ENCODE measurements at places on chromosomes 13 and 19.

DNA sequence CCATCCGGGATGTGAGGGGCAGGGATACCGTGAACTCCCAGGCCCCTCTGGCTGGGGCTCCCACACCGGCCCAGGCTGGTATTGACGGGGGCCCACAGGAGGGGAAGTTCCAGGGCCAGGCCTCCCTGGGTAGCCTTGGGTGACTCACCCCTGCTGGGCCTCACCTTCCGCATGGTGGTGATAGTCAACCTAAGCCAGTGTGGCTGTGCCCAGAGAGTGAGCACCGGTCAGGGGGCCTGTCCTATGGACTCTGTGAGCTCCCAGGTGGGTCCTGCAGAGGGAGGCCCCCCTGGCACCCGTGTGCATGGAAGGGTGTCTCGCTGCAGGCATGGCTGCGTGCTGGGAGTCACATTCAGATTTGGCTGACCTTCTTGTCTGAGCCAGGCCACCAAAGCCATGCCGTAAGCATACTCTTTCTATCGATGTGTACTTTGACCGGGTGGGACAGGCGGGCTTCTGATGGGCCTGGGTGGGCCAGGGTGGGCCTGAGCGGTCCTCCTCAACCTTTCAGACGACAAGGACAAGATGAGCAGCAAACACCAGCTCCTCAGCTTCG, 27.6 kb downstream of the DHX34 start:
- no peak for DNase-seq

DNA sequence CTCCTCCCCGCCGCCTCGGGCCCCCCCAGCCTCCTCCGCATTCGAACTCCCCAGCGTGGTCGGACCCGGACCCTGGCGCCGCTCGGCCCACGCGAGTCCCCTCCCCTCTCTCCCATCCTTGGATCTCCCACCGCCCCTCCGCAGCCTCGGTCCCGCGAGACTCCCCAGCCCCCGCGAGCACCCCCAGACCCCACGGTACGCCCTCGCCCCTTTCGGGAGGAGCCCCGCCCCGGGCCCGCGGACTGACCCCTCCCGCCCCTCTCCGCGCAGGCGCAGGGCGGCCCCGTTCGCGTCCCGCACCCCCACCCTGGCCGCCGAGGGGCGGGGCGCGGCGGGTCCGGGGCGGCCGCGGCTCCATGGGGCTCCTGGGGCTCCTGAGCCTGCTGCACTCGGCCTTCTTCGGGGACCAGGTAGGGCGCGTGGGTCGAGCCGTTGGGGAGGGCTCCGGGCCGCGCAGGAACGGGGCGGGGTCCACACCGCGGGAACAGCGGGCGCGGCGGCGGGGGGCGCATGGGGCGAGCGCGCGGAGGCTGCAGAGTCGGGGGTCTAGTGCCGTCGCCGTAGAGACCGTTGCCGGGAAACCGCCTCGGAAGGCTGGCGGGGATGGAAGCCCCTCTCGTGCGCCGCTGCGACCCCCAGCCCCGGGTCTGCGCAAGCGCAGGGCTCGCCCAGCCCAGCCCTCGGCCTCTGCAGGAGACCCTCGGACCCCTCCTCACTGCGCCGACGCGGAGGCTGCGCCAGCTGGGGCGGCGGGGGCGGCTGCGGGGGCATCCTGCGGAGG, 3.8 kb upstream of the APC2 start:
- DNase-seq, result peak; percentile 92

GRCh38 chr13:80430561-80430960, 89.6 kb upstream of the SPRY2 start:
- DNase-seq, result no peak

GRCh38 chr19:18390065-18390907, 4.3 kb downstream of the GDF15 start:
- DNase-seq, result no peak

DNA sequence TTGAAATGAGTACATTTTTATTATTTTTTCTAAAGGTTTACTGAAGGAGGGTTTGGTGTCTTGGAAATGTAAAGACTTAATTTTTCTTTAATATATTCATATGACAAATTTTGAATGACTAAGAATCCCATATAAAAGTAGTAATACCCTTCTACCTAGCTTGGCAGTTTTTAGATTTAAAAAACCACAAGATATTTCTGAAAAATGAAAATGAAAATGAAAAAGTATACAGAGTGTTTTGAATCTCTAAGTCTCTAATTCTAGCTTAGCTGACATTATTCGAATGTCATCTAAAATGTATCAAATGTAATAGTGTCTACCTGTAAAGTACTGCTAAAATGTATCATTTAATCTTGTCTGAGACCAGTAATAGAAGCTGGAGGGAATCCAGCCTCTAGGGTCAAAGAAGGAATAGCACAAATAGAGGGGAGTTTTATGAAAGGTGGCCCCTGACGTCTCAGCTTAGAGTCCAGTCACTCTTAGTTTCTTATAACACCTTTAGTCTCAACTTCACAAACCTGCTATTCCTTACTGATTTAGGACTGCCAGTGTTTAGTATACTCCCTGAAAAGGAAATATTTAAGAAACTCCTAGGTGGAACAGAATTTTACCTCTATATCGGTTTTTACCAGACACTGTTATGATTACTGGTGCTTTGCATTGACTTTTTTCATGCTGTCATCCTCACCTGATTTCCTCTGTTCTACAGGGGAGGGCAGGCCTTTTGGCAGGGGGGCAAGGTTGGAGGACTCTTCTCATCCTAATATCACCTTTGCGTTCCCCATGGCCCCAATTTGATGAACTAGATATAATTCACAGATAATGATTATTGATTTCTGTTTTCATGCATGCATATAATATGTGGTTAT, 16.2 kb upstream of the MIR17HG start:
- no peak for DNase-seq

DNA sequence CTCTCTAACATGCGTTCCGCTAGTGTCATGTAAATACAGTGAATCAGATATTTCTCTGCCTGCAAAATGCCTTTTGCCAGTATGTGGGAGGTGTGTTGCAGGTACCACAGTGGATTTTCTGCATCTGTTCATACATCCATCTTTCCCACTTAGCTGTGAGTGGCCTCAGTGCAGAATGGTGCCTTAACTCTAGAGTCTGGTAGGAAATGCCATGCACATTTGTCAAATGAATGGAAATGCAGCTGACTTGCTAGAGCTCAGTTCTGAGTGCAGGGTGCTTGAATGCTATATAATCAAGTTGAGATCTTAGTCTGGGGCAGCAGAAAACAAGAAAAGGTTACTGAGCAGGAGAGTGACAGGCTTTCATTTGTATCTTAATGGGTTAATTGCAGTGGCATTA, 68.2 kb downstream of the LRCH1 start:
- DNase-seq, result no peak

GRCh38 chr13:54162069-54162468, 1133.5 kb downstream of the OLFM4 start:
- DNase-seq, result no peak

DNA sequence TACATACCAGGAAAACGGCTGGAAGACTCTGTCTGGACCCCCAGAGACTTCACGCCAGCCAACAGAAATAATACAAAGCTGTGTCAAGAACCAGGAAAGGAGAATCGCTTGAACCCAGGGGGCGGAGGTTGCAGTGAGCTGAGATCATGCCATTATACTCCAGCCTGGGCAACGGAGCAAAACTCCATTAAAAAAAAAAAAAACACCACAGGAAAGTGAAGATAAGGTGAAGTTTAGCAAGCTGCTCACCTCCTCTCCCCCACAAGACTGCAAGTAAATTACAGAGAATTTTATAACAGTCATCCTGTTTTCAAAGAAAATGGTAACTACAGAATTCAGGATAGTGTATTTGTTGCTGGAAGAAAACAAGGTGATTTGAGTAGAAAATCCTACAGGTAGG, 984 bp upstream of the OR7G1 start:
- DNase-seq, result no peak

GRCh38 chr13:35824395-35824794, 306.8 kb downstream of the DCLK1 start:
- DNase-seq, result no peak

- peak; percentile 42 for DNase-seq
Observed at GRCh38 chr19:2523630-2524311, 47.8 kb downstream of the GADD45B start.

GRCh38 chr13:75769141-75769905, 133.2 kb downstream of the LMO7 start:
- no peak for DNase-seq

- DNase-seq, result no peak
Observed at GRCh38 chr13:89755729-89756492, 1591.6 kb upstream of the MIR17HG start.

DNA sequence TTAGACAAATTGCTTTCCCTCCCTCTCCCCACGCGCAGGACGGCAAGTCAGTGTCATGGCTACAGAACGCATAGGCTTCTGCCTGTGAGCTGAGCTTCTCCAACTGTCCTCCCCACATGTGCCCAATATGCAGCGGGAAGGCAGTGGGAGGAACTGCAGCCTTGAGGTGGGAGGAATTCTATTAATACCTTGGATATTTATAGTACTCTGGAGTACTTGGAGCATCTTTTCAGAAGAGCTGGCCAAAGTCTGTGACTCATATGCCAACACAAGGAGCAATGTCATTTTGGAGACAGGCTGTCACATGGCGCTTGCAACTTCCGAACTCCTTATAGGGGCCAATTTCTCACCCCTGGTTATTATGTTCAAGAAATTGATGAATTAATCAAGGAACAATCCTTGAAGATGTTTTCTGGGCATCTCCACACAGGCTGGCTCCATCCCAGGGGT, 245.0 kb upstream of the SERP2 start:
- DNase-seq, result no peak

- no peak for DNase-seq
Observed at GRCh38 chr19:1663852-1664251, 11.4 kb upstream of the TCF3 start.

GRCh38 chr19:17001603-17002183, 24.9 kb downstream of the CPAMD8 start:
- DNase-seq, result no peak

DNA sequence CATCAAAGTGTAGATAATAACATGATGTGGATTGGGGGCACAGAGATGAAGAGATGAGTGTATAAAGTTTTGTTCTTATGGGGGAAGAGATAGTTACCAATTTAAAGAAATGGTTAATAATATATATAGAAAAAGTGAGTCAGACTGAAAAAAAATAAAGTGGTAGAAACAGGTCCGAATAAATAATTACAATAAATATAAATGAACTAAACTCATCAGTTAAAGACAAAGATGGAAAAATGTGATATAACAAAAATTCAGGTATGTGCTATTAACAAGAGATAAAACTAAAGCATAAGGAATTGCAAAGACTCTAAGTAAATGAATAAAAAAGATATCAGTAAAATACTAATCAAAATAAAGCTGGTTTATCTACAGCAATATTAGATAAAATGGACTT, 61.1 kb upstream of the KPNA3 start:
- DNase-seq, result no peak

- DNase-seq, result no peak
Observed at GRCh38 chr19:19427944-19428343, 22.5 kb downstream of the GATAD2A start.

GRCh38 chr19:46818812-46819211, 30.4 kb upstream of the SLC1A5 start:
- DNase-seq, result no peak

GRCh38 chr13:81602241-81602640, 1261.3 kb upstream of the SPRY2 start:
- no peak for DNase-seq

DNA sequence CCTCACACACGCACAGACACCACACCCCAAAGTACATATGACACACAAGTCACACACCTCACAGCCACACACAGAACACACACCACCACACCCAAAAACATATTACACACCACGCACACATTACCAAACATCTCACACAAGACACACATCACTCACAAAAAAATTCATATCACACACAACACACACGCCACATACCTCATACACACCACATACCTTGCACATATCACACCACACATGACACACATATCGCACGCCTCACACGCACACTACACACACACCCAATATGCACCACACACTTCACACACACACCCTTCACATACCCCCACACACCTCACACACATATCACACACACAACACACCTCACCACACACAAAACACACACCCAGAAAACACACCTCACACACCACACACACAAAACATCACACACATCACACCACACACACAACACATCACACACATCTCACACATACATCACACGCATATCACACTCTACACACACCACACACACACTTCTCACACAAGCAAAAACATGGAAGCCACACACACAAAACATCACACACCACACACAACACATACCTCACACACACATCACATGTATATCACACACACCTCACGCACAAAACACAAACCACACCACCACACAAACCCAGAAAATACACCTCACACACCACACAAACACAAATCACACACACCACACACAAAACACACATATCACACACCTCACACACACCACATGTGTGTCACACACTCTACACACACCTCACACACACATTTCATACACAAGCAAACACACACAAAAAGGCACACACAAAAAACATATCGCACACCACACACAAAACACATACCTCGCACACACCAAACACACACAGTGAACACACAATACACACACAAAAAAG, 132.1 kb downstream of the CRYL1 start:
- no peak for DNase-seq

DNA sequence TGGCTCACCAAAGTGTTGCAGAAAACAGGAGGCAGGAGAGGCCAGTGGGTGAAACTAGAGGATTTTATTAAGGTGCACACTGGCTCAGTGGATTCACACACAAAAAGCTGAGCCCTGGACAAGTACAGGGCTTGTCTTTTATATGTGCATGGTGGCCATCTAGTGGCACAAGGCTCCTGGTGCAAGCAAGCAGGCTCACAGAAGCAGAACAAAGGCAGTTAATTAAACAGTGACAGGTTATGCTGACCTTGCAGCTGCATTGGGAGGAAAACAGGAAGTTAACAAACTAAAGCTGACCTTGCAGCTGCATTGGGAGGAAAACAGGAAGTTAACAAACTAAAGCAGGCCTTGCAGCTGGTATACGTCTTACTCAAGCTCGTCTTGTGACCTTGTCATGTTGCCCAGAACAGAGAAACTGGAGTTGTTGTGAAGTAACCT, 65.3 kb upstream of the ZNF681 start:
- DNase-seq, result peak; percentile 39

GRCh38 chr13:81917810-81918209, 1576.9 kb upstream of the SPRY2 start:
- DNase-seq, result no peak

DNA sequence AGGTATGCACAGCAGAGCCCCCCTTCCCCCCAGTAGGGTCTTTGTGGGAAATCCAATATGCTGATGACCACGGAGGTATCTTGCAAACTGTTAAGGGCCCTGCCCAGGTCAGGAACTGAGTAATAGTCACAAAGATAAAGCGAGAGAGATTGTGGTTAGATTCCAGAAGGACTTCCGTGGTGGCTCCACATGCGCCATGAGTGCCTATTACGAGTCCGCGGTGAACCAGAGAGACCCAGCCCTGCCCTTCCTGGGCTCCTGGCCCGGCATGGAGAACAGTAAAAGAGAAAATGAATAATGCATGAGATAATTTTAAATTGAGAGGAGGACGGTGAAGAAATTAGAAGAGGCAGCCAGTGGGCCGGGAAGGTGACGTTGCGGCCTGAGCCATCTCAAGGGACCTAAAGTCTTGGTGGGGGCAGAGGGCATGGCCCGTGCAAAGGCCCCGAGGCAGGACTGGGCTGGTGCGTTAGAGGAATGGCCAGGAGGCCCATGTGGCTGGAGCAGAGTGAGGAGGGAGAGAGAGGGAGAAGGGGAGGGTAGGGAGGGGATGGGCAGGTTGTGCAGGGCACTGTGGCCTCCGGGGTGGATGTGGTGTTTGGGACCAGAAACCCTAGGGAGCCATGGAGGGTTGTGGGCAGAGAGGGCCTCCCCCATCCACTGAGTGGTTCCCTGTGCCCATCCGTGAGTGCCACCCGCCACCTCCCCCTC, 46.6 kb upstream of the NFIC start:
- DNase-seq, result no peak
